Fibroblast of skin of right quadriceps (primary cell): ENCODE measurements at places on chromosomes 6 and 20.

GRCh38 chr20:19727251-19727847 is 30.7 kb upstream of the RIN2 start:
- DNase-seq: no peak

- no peak for DNase-seq
Measured at GRCh38 chr6:68572525-68572924, 62.6 kb upstream of the ADGRB3 start.

DNA sequence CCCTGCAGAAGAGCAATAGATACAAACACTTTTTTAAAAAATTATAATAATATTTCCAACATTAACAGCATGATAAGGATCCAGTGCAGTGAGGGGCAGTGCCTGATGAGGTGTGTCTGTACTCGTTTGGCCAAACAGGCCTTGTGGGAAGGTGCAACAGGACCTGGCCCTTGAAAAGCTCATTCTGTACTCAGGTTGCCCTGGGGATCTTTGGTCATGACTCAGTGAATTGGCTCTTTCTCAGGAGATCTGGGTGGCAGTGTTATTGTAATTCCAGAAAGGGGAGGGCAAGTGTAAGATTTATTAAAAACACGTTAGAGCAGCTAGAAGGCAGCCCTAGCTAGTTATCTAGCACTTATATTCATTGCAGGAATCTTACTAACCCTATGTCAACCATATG is 2.9 kb upstream of the SPINT3 start:
- no peak for DNase-seq

GRCh38 chr20:17797161-17797560 is 97.4 kb downstream of the BANF2 start:
- no peak for DNase-seq

GRCh38 chr6:3259491-3259958 is 778 bp downstream of the PSMG4 start:
- DNase-seq: peak; percentile 39

- peak; percentile 89 for DNase-seq
Measured at GRCh38 chr20:36465109-36466080, 75.9 kb upstream of the MYL9 start.

DNA sequence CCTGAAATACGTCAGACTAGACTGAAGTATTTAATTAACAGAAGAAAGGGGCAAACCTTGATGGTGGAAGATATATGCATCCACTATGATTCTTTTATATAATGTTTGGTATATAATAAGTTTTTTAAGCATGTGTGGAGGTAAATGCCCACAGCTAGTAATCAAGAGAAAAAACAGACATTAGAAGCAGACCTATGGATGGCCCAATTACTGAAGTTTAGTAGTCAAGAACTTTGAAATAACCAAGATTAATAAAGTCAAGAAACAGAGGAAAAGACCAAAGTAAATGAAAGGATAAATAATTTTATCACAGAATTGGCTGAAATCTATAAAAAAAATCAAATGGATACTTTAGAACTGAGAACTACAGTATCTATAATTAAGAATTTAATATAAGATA is 15.3 kb downstream of the TTI1 start:
- no peak for DNase-seq

DNA sequence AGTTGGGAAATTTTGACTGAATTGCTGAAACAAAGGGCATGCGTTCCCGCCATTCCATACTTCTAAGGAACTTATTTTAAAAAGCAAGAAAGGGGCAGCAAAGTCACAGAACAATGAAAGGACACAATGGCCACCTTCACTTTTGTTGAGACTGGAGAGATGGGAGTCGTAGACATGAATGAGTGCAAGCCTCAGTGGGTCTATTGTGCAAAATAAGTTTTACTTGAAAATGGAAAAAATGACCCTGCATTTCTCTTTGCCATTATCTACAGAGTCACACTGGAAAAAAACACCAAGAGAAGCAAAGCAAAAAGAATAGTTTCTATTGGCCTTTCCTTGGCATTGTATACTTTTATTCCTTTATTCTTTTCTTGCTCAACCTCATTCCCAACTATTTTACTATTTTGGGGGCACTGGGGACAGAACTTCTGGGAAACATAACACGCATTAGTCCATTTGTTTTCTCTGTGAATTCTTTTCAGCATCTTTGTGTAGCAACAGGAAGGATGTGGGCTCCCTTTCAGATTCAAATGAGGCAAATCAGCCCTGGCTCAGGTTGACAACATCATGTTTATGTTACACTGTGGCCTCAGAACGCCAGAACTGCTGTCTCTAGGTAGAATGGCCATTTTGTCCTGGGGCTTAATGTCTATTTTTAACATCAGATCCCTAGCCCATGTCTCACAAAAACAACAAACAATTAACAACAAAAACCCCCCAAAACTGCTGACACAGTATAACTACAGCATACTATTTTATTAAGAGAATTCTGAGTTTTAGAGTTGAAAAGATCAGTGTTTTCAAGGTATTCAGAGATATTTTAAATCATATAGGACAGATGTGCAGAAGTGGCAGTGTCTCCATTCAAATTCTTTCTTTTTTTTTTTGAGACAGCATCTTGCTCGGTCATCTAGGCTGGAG is 122.2 kb downstream of the FYN start:
- DNase-seq: peak; percentile 54

GRCh38 chr6:16059496-16059895 is 69.4 kb upstream of the MYLIP start:
- no peak for DNase-seq

DNA sequence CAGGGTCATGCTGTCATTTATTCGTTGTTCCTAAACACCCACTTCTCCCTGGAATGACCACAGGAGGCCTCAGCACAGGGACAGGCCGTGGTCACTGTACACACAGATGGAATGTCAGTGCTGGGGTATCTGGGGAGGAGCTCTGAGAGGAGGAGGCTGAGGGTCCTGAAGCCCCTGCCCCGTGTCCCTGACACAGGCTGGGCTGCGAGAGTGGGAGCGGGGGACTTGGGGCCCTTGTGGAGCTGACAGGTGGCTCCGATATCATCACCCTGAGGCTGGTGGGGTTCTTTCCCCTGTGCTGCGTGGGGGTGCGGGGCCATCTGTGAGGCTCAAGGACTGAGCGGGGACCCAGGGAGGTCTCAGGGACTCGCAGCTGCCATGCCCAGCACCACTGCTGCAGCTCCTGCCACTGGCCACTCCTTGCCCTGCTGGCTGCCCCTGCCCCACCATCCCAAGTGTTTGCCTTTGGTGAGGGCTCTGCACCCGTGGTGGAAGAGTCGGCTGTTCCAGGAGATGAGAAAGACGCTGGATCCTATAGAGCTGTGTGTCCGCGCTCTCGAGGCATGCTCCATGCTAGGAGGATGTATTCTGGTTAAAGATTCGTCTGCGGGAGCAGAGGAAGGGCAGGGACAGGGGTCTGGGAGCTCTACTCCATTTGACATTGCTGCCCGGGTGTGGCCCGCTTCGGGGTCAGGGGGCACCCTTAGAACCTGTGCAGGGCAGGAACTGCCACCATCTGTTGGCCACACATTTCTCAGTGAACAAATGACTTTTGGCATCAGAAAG is 18.9 kb downstream of the NPEPL1 start:
- DNase-seq: no peak

GRCh38 chr6:69379518-69379917 is 417.3 kb downstream of the LMBRD1 start:
- DNase-seq: no peak

GRCh38 chr6:55136916-55137315 is 37.4 kb upstream of the HCRTR2 start:
- peak; percentile 71 for DNase-seq

GRCh38 chr6:27838945-27839625 is 73.1 kb downstream of the OR2B2 start:
- no peak for DNase-seq

DNA sequence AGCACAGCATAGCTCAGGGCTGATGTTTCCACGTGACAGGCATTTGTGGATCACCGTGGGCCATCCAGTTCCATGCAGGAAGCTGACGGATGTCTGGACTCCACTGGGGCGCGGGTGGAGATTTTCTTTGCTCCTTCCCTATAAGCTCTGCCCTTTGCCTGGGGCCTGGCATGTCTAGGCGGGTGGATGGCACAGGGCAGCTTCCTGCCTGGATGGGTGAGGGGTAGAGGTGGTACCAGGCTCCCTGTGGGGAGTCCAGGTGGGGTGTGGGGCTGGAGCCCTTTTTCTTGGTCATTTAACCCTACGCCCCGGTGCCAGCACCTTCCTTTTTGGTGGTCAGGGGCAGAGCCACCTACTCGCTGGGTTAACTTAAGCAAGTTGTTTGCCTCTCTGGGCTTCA is 10.4 kb downstream of the FAM110A start:
- DNase-seq: no peak

GRCh38 chr6:121865811-121866210 is 430.4 kb downstream of the GJA1 start:
- no peak for DNase-seq

GRCh38 chr6:148347441-148348054 is 4.9 kb downstream of the SASH1 start:
- DNase-seq: no peak

DNA sequence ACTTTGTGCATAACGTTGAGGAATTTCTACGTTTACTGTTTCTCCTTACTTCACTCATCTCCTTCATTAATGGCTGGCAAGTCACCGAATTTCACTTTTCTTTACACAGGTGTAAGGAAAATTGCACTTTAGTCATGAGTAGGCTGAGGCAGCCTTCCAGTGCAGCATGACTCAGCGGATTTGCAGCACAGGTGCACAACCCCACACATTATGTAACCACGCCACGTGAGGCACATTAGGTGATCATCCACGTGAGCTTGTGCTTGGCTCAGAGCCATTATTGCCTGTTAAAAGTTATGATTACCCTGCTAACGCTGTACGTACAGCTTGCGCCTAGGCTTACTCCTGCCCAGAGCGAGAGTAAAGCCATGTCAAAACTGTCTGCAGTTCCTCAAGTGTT is 158.8 kb downstream of the NKAIN2 start:
- DNase-seq: no peak

DNA sequence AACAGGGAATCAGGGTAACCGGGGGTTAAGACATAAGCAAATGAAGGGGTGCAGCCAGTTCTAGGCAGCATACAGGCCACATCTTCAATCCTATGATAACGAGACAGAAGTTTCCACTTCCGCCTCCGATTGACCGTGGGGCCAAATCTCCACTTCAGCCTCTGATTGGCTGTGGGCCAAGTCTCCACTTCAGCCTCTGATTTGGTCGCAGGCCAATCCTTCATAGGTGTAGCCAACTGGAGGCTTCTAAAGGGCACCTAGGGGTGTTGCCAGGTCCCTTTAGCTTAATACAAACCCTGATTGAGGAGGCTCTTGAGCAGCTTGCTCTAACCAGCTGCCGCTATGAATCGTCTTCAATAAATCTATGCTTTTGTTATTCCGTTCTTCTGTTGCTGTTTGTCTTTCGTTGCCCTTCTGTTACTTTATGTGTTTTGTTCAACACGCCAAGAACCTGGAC is 2.1 kb upstream of the ERGIC3 start:
- DNase-seq: no peak
